ENCODE measurements at places on chromosomes 12 and 14. TPM values are rescaled to one million over a fixed set of nuclear protein-coding genes. Genes with fewer than 3 reads are reported as not detected.

Gene CNTN1
- total RNA-seq: not detected

Gene RNASE3
- not detected for total RNA-seq

Gene CPNE6
- not detected for total RNA-seq

Gene MFAP5
- not detected for total RNA-seq

Gene ACOT4
- 1.1 TPM for total RNA-seq

Gene LAG3
- total RNA-seq: 8.2 TPM

Gene NKX2-8
- not detected for total RNA-seq

Gene IFI27L1
- 12.0 TPM for total RNA-seq

Gene ACAD10
- 27.6 TPM for total RNA-seq
